ENCODE measurements at places on chromosomes 6 and 20.

GRCh38 chr6:134449781-134450180, 131.9 kb upstream of the SGK1 start:
- no peak for DNase-seq

GRCh38 chr6:105618247-105618646, 215.4 kb upstream of the PREP start:
- no peak for DNase-seq

GRCh38 chr20:40442181-40442963, 246.7 kb downstream of the MAFB start:
- DNase-seq: no peak

GRCh38 chr6:22448291-22448711, 121.1 kb upstream of the HDGFL1 start:
- DNase-seq: no peak

DNA sequence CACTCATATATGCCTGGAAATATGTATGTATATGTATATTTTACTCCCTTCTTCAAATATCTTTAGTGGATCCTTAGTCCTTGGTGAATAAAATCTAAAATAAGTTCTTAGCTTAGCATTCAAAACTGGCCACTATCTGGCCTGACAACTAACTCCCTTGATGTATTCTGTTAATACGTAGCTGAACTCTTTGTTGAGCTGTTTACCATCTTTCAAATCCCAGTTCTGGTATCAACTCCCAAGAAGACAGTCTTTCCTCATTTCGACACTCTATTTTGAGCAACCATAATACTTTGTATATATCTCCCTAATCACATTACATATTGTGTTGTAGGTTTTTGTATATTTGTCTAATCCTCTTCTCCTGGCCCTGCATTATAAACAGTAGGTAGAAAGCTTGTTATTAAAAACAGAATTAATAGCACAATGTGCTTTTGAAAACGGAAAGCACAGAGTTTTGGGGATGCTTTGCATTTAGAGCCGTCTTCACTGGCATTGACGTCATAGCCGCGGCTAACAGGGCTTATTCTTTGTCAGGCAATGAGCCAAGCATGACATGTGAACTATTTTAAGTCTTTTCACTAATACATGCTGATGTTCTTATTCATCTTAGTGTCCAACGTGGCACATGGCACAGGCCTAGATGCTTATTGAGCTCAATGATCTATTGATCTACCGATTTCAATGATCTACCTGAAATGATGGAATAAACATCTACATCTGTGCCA, 47.2 kb upstream of the CCN2 start:
- DNase-seq: no peak

DNA sequence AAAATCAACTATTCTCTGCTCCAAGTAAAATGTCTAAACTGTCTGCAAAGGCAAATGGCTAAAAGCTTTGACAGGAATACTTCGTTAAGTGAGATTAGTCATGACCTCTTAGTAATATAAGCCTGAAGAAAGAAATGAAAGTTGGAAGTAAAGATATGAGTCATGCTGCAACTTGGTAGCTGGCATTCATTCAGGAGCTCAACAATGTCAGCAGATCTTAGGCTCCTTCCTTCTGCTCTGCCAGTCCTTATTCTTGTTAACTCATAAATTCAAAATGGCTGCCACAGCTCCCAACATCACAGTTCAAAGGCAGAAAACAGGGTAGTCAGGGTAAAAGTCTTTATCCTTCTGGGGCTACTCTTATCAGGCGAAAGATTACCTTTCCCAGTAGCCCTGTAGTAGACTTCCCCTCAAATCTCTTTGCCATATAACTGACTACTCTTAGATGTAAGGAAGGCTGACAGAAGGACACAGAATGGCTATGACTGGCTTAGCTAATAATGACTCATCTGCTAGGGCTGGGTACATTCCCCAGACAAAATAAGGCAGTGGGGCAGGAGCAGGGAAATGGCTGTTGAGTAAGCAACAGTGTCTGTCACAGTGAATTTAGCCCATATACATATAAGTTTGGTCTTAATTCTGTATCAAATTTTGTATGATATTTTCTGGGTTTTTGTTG, 24.4 kb upstream of the C6orf62 start:
- DNase-seq: no peak

- DNase-seq: no peak
These were observed 129.8 kb downstream of the SLC23A2 start for GRCh38 chr20:4871486-4871885.

- DNase-seq: no peak
These were observed 217.0 kb downstream of the HAO1 start for GRCh38 chr20:7723284-7723683.

- no peak for DNase-seq
These were observed 161.2 kb downstream of the TAF4 start for GRCh38 chr20:61904456-61904855.

DNA sequence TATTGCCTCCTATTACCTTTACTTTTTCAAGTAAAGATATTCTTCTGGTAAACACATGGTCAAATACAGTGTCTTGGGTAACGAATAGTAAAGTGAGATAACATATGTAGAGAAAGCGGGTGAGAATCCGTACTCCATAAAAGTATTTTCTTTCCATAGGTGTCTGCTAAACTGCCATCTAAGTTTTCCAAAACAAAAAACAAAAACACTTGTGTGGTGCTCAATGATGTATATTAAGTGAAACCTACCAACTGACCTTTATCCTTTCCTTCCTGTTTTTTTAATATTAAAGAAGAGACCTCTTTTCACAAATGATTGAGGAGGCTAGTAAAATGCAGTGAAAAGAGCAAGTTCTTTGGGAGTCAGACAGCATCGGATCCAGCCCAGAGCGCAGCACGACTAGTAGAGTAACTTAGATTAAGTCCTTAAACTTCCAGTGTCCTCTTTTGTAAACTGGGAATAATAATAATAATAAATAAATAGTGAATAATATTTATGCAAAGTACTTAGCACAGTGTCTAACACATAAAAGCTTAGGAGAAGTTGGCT, 437 bp upstream of the CDKAL1 start:
- DNase-seq: no peak

DNA sequence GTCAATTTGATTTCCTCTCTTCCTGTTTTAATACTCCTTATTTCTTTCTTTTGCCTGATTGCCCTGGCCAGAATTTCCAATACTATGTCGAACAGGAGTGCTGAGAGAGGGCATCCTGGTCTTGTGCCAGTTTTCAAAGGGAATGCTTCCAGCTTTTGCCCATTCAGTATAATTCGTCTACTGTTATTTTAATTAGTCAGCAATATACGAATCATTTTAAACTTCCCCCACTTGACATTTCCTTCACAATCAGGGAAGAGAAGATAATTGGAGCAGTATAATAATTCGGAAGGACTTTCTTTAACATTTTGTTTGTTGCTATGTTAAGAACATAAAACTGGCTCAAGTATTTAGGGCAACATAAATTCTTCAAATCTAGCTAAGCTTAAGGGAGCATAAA, 860.3 kb upstream of the SLC35B3 start:
- DNase-seq: no peak

DNA sequence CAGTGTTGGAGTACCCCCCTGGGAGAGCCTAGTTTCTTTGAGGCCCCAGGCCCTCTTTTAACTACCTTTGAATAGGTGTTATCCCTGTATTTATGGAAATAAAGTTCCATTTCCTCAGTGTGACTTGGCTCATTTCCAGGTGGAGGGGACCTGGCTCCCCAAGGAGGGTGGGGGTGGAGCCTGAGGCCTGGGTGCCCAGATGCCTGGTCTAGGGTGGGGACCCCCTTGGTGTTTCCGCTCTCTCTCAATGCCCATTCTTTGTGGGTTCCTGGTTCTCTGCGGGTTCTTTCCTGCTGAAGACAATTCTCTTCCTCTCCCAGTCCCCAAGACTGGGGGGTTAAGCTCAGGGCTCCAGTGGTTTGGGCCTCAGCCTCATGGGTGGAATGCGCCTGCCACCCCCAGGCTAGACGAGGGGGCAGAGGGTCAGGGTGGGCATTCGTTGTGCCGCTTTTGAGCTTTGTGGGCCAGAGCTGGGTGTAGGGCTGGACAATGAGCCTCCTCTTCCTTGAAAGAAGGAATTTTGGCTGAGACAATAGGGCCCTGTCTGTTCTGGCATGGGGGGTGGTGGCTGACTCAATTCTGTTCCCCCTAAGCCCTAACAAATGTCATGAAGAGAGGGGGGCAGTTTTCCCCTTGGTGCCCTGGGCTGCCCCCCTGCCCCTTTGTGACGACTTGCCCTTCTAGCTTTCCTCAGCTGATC, 686 bp upstream of the EGFL8 start:
- DNase-seq: no peak

DNA sequence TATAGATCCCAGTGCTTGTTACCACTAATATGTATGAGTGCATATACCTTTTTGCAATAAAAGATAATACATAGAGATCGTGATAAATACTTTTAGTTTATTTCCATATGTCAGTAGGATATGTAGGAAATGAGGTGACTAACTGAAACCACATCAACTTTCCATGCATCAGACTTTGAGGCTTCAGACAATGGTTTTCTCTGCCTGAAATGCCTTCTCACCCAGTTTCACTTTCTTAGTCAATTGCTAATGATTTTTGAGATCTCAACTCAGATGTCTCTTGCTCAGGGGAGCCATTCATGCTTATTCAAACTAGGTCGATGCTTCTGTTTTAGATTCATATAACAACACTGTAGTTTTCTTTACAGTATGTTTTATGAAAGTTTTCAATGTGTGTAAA, 626.6 kb upstream of the ADGRB3 start:
- no peak for DNase-seq

- DNase-seq: no peak
These were observed 6.5 kb downstream of the MDGA1 start for GRCh38 chr6:37690964-37691735.

GRCh38 chr20:57309544-57310115, 20.0 kb upstream of the SPO11 start:
- DNase-seq: no peak

GRCh38 chr6:116500969-116501433, 10.4 kb upstream of the CALHM5 start:
- no peak for DNase-seq

GRCh38 chr20:58010666-58011065, 217.8 kb downstream of the ANKRD60 start:
- DNase-seq: no peak

GRCh38 chr6:151723152-151723551, 84.3 kb upstream of the ESR1 start:
- DNase-seq: no peak

GRCh38 chr6:147106759-147107401, 97.3 kb upstream of the STXBP5 start:
- DNase-seq: no peak

GRCh38 chr6:36593569-36594028, 563 bp upstream of the SRSF3 start:
- DNase-seq: no peak

DNA sequence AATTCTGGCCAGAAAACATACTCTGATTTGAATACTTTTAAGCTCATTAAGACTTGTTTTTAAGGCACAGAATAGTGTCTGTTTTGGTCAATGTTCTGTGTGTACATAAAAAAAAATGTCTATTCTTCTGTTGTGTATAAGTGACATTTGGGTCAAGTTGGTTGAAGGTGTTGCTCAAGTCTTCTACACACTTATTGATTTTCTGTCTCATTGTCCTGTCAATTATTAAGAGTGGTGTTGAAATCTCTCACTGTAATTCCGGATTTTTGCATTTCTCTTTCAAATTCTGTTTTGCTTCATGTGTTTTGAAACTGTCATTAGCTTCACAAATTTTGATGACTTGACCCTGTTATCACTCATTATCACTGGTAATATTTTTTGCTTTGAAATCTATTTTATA, 37.5 kb upstream of the EPM2A start:
- no peak for DNase-seq

- no peak for DNase-seq
These were observed 31.8 kb downstream of the SNRNP48 start for GRCh38 chr6:7621761-7622160.

DNA sequence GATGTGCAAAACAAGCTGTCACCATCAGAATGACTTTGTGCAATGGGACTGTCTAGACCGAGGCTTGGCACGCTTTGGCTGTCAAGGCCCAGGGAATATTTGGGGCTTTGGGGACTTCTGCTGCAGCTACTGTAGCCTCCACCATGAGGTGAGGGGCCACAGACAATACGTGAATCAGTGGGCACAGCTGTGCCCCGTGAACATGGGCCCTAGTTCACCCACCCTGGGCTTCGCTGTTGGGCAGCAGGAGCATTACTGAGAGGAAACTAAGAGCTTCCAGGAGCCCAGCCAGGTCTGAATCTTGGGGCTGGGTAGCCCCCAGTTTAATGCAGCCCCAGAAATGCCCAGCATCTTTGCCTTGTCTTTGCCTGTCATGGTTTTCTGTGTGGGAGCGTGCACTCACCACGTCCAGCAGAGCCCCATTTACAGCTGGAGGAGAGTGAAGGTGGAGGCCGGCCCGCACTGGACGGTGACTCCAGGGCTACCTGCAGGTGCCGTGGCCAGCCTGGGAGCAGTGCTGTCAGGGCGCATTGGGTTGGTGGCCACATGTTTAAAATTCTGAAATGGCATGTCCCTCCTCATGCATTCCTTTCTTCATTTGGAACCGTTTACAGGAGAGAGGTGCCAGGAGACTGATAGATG, 34.7 kb downstream of the DUSP22 start:
- no peak for DNase-seq

- no peak for DNase-seq
These were observed 257.5 kb downstream of the FOXC1 start for GRCh38 chr6:1867197-1867596.

- no peak for DNase-seq
These were observed 96.8 kb downstream of the RIMS1 start for GRCh38 chr6:71983131-71983530.

GRCh38 chr6:134626086-134626485, 308.2 kb upstream of the SGK1 start:
- no peak for DNase-seq

DNA sequence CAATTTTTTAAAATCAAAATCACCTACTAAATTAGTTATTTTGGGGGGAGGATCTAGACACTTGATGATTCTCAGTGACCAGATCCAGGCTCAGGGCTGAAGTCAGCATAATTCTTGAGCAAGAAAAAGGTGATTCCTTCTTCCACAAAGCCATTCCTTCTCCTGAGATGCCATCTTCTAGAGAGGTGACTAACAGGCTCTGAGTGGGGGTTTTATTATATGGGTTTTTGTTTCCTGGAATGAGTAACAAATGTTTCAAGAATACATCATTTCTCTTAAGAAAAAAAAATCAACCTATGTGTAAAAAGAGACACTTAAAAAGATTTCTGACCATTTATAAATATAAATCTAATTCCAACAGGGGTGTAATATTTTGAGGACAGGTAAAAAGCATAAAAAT, 154.3 kb downstream of the NFATC2 start:
- no peak for DNase-seq

DNA sequence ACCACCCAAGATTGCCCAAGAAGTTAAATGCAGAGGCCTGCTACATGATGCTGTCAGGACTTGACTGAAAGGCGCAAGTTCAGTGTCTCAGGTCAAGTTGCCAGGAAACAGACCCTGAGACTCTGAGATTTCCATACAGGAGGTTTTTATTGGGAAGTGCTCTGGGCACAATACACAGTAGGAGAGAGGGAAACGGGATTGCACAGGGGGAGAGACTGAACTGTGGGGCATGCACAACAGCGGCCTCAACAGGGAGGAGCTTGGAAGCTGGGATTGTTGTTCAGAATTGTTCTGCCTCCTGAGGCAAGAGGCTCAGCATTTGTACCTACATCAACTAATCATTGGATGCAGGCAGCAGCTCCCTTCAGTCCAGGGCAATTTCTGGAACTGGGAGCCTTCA, 6.7 kb downstream of the STX11 start:
- no peak for DNase-seq

GRCh38 chr6:3376893-3377535, 79.8 kb downstream of the SLC22A23 start:
- DNase-seq: no peak

GRCh38 chr6:145147981-145148749, 587.2 kb downstream of the EPM2A start:
- no peak for DNase-seq

GRCh38 chr20:17300113-17300512, 73.3 kb downstream of the PCSK2 start:
- DNase-seq: no peak

All from stimulated activated CD8-positive, alpha-beta memory T cell treated with anti-CD3 and anti-CD28 coated beads, Interleukin-4, amount 100 ng/mL, for 1 hour (primary cell).